ENCODE measurements at places on chromosomes 12 and 14. TPM values are rescaled to one million over a fixed set of nuclear protein-coding genes. Genes with fewer than 3 reads are reported as not detected.

DNA sequence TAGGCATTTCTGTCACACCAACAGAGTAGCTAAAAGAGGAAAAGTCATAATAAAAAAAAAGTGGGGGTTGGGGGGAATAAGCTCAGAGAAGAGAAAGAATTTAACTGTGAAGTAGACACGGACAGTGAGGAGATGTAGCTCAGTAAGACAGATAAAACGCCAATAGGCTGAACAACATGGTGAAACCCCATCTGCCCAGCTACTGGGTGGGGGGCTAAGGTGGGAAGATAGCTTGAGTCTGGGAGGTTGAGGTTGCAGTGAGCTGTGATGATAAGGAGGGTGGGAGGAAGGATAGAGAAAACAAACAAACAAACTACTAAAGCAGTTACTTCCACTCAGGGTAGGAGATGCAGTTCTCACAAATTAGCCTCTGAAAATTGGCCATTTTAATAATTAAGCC lies 25.0 kb downstream of the HECTD4 start:
- DNase-seq: no peak

DNA sequence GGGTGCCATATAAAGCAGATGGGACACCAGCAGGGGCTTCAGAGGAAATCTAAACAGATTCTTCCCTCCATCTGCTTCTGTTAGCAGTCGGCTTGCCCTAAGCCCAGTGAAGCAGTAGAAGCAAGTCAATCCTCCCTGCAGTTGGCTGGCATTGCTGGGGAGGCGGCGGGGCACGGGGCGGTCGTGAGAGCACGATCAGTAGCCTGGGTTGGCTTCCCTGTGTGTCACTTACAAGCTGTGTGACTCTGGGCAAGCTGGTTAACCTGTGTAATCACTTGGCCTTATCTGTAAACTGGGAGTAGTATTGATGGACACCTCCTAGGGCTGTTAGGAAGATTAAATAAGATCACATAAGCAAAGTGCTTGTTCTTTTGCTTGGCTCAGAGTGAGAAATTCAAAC lies 19.4 kb downstream of the MYRFL start:
- DNase-seq: no peak

DNA sequence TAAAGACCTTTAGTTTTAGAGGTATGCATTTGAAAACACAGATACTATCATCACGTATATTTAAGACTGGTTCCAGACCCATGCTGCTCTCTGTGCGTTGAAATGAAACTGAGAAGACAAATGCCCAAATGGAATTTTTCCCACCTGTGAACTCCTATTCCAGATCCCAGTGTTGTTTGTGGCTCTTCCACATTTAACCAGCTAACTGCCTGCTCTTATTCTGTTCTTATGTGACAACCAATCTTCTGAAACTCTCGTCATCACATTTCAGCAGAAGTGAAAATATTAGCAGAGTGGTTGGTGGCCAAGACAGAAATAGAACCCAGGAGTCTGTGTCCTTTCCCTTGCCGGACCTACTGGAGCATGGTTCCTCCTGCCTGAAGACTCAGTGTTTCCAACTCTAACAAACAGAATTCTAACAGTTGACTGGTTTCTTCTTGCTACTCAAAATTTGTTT lies 460.2 kb downstream of the RAD51B start:
- no peak for DNase-seq

GRCh38 chr12:59620326-59620725 lies 24.5 kb downstream of the SLC16A7 start:
- DNase-seq: no peak

DNA sequence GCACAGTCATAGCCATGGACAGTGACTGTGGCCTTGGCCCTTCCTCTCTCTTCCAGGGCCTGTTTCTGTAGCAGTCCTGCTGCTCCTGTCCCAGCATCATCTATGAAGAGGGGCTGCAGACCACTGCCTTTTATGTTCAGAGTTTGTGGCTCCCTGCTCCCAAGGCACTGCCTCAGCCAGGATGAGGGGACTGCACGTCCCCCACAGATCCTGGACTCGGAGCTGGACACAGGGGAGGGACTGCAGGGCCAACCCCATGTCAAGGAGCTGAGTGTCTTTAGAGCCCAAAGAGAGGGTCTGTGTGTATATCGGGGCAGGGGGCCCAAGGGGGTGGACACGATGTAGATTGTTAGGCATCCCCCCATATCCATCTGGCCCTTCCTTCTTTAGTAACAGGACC lies 60.6 kb upstream of the DIO3 start:
- no peak for DNase-seq

- DNase-seq: no peak
Measured at GRCh38 chr14:28742171-28742846, 24.3 kb upstream of the FOXG1 start.

DNA sequence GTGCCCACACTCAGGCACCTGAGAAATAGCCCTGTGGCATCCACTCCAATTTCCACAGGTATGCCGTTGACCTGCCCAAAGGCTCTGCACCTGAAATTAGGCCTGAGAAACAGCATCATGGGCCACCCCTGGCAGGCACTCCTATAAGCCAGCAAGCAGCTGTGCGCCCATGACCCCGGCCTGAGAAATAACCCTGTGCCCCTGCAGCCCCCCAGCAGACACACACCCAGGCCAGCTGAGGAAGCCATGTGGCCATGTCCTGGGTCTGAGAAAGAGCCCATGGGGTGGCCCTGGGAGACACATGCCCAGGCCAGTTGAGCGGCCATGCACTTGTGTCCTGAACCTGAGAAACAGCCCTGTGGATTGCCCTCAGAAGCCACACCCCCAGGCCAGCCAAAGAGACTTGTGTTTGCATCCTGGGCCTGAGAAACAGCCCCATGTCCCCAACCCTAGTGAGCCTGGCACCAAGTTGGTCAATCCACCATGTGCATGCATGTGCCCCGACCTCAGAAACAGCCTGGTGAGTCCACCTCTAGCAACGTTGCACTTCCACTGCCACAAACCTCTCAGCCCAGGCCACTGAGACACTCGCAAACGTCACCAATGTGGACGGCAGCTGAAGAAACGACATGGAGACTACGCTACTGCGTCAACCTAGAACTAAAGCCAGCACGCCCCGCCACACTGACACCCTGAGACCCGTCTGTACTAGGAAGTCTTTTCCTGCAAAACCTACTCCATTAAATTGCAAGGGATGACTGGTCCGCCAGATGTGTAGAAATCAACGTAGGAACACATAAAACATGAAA lies 411.9 kb downstream of the TMEM121 start:
- no peak for DNase-seq

GRCh38 chr12:10283027-10283426 lies 24.6 kb upstream of the KLRD1 start:
- no peak for DNase-seq

GRCh38 chr12:71155225-71155624 lies 2.6 kb downstream of the TSPAN8 start:
- DNase-seq: no peak

DNA sequence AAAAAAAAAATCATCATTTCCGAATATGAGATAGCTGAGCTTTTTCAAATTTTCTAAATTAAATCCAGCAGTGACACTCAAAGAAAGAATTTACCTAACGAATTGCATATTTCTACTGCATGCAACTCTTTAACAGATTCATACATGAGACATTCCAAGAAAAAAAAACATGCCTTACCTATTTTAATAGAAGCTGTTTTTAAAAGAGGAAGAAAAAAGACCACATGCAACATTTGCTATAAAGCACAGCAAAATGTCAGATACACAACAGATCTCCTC lies 18.5 kb downstream of the CORO1C start:
- no peak for DNase-seq

GRCh38 chr12:113055594-113056380 lies 743 bp upstream of the DTX1 start:
- no peak for DNase-seq

GRCh38 chr12:42141981-42142606 lies 2.6 kb downstream of the GXYLT1 start:
- DNase-seq: no peak

DNA sequence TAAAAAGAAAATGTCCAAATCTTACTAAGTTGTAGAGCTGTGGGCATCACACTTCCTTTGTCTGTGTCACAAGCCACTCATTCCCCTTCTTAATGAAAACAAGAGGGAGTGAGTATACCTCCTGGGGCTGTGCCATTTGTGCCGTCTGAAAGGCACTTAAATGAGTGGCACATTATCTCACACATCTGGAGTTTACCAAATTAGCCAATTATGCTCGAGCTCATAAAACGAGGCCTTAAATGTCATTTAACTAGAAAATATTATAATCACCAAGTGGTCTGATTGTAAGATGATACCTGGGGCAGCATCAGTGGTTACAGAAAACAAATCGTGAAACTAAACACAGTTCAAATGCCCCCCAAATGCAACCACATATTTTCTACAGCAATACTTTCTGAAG lies 146.1 kb downstream of the PAX9 start:
- DNase-seq: no peak

DNA sequence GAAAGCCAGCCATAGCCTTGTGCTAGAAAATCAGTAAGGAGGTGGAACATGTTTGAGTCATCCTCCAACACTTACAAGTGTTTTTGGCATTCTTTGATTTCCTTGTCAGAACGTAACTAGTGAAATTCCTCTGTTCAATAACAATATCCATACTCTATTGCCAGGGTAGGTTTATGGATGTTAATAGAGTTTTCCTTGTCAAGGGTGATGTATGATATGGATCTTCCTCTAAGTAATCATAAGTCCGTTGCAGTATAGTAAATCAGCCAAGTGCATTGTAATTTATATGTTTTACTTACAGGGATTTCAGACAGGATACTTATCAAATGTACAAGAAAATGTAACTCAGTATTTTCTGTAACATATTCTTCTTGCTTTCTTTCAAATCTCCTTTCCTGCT lies 19.4 kb downstream of the NAV3 start:
- no peak for DNase-seq

- DNase-seq: no peak
Measured at GRCh38 chr14:39731912-39732311, 299.7 kb upstream of the FBXO33 start.

DNA sequence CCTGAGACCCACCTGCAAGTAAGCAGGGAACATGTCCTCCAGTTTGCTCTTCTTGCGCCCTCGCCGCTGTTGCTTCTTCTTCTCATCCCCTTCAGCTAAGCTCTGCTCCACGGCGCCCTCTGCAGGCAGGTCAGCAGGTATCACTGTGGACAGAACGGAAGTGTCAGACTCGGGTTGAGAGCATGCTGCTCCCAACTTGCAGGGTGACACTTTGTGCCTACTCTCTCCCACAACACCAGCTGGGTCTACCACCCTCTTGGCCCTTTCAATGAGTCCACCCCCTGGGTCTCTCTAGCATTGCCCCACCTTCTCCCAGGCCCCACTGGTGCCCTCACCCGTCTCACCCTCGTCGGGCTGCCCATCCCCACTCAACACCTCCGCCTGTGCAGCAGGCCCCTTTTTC lies 16.7 kb downstream of the KMT2D start:
- no peak for DNase-seq

DNA sequence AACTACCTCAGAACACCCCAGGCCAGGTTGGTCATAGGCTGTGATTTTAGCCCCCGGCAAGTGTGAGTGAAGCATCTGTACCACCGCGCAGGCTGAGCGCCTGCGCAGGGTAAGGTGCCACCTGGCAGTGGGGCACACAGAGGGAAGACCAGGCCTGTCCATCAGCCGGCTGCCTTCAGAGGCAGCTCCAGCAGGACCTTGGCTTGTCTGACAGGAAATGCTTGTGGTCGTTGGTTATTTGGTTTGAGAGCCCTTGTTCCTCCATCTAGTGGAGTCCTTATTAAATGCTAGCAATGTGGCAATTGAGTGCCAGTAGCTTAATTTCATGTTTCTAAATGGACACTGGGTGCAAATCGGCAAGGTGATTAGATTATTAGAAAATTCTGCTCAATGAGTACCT lies 27.5 kb downstream of the SLC25A29 start:
- DNase-seq: no peak

GRCh38 chr14:35571598-35571997 lies 37.6 kb downstream of the INSM2 start:
- no peak for DNase-seq

GRCh38 chr14:76953311-76953945 lies 75.1 kb downstream of the IRF2BPL start:
- DNase-seq: peak; percentile 43

- DNase-seq: no peak
Measured at GRCh38 chr12:67433385-67434175, 164.4 kb downstream of the CAND1 start.

DNA sequence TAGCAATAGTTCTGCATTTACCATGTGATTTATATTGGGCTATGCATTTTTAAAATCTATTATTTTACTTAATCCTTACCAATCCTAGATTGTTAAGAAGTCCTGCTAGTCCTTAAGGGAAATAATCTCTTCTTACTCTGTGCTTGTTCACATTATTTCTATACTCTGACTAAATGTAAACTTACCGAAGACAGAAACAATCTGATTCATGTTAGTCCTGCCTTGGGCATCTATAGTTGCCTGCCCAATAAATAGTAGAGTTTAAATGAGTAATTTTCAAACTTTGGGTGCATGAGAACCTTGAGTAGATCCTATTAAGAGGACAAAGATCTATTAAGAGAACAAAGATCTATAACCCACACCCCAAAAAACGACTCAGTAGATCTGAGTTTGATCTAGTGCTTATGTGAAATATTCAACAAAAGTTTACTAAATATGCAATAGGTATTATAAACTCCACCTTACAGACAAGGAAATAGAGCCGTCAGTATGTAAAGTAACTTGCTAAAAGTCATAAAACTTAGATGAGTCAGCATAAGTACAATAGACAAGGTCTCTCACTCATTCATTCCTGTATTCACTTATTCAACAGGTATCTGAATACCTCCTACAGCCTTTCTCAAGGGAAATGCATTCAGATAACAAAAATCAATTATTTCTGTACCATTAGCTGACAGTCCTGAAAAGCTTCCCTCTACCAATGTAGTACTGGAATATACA lies 127.6 kb downstream of the PAWR start:
- DNase-seq: no peak

- no peak for DNase-seq
Measured at GRCh38 chr14:59055439-59056045, 132.9 kb upstream of the DAAM1 start.

DNA sequence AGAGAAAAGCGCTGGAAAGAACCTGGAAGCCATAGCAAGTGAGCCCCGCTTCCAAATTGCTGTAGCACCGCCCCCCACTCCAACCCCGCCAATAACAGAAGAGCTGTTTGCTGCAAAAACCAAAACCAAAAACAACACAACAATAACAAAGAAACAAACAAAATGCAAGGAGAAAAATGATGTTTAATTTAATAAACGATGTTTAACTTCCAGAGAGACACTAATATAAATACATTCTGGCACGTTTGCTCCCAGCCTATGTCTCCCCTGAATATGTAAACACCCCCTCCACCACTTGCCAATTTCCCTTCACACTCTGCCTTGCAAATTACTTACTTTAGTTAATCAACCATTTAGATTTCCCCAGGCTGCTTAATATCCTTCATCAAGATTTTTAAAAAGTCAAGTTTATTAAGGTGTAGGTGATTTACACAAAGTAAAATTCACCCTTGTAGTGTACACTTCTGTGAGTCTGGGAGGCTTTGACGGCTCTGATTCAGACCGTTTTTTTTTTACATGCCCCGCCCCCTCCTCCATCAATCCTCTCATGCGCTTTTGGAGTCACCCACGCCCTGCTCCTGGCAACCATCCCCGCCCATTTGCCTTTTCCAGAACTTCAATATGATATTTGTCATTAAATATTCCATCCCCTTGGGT lies 482 bp upstream of the IFI27L2 start:
- peak; percentile 72 for DNase-seq

- no peak for DNase-seq
Measured at GRCh38 chr12:3285570-3285969, 205.4 kb upstream of the PRMT8 start.

Gene NFKBIA
- 944 TPM for total RNA-seq

Gene TAS2R9
- total RNA-seq: not detected

Gene FGF6
- total RNA-seq: not detected

Gene APPL2
- 4.6 TPM for total RNA-seq

Gene GPRC5D
- total RNA-seq: not detected

Gene RIMBP2
- total RNA-seq: not detected

Gene TRIM9
- 4.2 TPM for total RNA-seq
